ENCODE measurements at places on chromosomes 4 and X.

DNA sequence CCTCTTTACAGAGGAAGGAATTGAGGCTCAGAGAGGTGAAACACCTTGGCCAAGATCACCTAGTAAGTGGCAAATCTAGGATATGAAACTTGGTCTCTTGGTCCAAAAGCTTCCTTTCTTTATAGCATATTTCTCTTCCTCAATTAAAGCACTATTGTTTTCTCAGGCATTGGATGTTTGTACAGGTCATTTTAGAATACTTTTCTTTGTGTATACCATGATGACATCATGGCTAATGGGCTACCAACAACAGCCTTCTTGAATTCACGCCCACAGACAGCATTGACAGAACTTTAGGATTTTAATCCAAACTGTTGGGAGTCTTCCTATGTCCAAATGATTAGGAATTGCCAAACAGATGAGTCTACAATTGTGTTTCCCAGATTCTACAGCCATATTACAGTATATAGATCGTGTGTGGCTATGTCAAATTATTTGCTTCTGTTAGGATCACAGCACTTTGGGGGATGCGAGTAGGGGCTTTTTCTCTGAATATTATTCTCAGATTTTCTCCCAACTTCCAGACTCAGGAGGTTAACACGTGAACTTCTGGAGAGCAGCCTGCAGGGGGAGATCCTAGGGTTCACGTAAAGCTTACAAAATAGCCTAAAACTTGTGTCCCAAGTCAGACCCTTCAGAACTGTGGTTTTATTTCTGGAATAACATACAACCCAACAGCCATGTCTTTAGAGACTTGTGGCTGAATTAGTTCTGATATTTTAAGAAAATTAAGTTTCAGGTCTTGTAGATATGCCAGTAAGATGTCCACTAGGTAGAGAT is 191.8 kb downstream of the SHROOM3 start:
- DNase-seq: no peak

GRCh38 chrX:41192880-41193279 is 107.6 kb downstream of the USP9X start:
- DNase-seq: peak; percentile 16

- no peak for DNase-seq
Measured at GRCh38 chr4:182093431-182093831, 149.8 kb upstream of the TENM3 start.

GRCh38 chrX:128020701-128021100 is 31.5 kb downstream of the ACTRT1 start:
- no peak for DNase-seq

DNA sequence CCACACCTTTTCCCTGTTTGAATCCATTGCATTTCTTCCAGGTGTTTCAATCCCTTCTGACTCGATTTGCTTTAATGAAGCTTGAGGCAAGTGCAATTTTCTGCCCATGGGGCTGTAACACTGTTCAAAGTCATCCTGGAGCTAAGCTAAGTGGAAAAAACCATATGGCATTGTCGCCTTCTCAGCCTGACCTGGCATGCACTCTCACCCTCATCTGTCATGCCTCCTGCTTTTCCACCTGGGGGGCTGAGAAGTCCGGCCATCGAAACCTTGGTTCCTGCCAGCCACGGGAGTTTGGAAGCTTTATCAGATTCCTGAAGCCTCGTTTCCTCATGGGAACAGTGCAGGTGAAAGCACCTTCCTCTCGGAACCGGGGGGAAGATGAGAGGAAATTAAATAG is 38.2 kb downstream of the WFS1 start:
- DNase-seq: no peak

DNA sequence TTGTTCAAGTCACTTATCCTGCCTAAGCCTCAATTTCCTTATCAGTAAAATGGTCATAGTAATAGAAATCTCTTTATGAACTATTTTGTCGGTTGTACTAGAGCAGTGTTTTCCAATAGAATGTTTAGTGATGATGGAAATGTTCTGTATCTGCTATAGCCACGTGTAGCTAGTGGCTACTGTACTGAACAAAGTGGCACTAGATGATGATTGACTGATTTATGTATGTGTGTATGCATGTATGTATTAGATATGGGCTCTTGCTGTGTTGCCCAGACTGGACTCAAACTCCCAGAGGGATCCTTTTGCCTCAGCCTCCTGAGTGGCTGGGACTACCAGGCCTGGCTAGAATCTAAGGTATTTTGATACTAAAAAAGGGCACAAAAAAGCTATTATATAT is 24.7 kb upstream of the SLC9B1 start:
- DNase-seq: no peak

- no peak for DNase-seq
Measured at GRCh38 chr4:7199771-7200441, 7.6 kb downstream of the SORCS2 start.

DNA sequence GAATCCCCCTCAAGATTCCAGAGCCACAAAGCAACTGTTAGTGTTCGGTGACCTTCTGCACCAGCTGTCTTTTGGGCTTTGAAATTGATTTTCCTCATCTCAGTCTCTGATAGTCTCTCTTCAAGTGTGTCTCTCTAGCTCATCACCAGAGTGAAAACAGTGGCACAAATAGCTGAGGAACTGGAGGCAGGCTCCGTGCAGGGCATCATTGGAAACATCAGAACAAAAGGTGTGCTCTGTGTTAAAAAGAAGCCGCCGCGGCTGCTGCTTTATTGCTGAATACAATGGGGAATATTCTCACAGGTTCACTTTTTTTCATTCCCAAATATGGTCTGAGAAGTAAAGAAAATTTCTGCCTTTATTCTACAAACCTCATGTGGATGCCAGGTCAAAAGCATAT is 297.5 kb downstream of the DCTD start:
- DNase-seq: no peak

GRCh38 chr4:162364651-162365050 is 200.9 kb upstream of the FSTL5 start:
- no peak for DNase-seq

GRCh38 chr4:1041147-1041935 is 29.9 kb downstream of the FGFRL1 start:
- no peak for DNase-seq

DNA sequence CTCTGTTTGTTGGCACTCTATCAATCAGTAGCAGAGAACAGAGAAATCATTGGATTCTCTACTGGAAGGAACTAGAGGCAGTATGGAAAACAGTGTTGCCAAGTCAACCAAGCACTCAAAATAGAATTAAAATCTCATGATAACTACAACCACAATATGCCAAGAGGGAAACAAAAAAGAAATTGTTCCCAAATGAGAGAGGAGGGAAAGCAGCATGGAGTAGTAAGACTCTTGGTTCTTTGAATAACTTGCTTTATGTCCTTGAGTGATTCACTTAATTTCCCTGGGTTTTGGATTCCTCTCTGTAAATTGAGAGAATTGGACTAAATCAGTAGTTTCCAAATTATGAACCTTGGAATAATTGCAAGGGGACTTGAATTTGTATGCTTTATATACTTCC is 285.5 kb upstream of the ANKRD50 start:
- no peak for DNase-seq
